ENCODE measurements at places on chromosomes 16 and 17.

GRCh38 chr17:55889271-55889670 is 138.4 kb downstream of the PCTP start:
- no peak for DNase-seq

DNA sequence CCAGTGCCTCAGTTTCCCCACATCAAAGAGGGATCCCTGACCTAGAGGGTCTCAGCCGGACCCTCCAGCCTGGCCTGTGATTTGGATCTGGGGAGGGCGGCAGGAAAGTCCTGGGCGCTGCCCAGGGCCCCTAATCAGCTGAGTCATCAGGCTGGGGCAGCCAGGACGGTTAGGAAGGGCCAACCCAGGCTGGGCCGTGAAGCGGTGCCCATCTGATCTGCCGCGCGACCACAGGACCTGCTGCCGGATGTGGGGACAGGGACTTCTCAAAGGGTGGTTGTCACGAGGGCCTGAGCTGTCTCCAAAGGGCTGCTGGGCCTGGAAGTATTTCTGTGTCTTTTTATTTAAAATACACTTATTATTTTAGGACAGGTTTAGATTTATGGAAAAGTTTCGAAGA is 4.4 kb downstream of the TPSAB1 start:
- no peak for DNase-seq

- no peak for DNase-seq
These were observed 11.9 kb downstream of the TBX2 start for GRCh38 chr17:61411261-61412142.

GRCh38 chr17:78313735-78314648 is 45.9 kb downstream of the SOCS3 start:
- DNase-seq, result peak; percentile 72

DNA sequence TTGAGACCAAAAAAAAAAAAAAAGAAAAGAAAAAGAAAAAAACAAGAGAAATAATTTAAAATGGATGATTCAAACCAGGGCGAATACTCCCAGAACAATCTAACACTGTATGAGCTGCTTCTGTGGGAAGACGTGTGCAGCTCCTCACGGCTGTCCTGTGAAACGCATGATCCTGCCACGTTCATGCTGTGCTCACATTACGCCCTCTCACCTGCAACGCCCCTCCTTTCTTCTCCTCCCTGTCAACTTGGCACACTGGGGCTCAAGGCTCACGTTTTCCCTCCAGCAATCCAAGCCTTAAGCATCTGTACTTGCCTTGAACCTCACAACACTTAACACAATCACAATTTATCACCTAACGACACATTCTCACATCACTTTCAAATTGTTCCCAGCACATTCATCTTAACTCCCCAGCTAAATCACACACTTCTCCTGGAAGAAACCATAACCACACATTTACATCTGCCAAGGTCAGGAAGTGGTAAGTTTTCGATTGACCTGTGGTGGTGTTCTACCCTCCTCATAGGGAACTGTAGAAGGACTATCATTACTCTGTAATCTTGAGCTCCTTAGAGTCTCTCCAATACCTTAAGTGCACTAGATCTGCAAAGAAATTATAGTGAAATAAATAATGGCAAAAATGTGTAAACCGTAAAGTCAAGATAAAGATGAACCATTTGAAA is 29.1 kb downstream of the MBTPS1 start:
- DNase-seq, result no peak

- DNase-seq, result no peak
These were observed 9.0 kb downstream of the NTAN1 start for GRCh38 chr16:15046692-15047376.

DNA sequence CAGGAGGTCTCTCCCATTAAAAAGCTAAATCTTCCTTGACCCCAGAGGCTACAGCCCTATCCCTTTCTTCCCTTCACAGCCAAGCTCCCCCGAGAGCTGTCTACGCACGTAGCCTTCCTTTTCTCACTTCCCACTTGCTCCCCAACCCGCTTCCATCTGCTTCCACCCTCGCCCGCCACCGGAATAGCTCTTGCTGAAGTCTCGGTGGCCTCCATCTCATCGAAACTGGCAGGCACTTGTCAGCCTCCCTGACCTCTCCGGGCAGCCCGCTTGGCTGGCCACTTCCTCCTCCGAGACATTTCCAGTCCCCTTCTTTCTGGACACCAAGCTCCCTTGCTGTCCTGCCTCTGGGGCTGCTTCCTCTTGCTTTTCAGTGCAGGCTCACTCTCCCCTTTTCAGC is 10.7 kb upstream of the EPOP start:
- no peak for DNase-seq

DNA sequence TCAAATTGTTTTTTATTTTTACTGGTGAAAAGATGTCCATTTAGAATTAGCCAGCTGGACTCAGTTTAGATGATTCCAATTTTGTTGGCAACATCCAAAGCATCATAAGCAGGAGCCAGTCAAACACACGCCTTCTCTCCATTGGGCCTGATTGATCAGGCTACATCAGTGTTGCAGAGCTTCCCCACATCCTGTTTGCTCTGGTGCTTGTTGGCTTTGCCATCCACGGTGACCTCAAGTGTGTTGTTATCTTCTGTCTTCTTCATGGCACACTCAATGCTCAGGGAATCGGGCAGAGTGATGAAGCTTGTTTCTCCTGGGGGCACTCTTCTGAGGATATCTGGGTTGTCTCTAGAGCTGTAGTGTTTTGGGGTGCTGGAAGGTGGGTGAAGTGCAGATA is 6.3 kb upstream of the NETO2 start:
- DNase-seq, result no peak

DNA sequence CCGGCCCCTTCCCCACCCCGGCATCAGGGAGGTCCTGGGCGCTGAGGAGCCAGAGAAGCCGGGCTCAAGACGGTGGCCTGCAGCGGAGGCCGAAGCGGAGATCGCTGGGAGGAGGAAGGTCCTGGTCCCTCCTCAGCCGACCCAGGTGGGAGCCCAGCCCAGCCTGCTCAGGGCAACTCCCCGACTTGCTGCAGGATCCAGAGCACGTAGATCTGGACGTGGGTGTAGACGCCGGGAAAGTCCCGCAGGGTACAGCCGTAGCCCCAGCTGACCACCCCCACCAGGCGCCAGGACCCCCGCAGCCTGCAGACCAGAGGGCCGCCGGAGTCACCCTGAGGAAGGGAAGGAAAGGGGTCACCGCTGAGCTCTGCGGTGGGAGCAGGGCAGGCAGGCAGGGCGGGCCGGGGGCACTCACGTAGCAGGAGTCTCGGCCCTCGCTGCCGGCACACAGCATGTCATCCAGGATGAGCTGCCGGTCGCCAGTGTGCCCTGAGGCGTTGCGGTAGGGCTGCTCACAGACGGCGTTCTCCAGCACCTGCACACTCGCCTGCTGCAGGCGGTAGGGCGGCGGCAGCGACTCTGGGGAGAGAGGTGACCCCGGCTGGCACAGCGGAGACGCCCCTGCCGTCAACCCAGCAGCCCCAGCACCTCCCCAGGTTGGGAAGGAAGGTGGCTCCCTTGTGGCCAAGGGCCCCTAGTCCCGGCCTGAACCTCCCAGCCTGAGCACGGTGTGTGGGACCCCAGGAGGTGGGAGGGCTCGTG is 5.4 kb downstream of the TPSD1 start:
- no peak for DNase-seq

DNA sequence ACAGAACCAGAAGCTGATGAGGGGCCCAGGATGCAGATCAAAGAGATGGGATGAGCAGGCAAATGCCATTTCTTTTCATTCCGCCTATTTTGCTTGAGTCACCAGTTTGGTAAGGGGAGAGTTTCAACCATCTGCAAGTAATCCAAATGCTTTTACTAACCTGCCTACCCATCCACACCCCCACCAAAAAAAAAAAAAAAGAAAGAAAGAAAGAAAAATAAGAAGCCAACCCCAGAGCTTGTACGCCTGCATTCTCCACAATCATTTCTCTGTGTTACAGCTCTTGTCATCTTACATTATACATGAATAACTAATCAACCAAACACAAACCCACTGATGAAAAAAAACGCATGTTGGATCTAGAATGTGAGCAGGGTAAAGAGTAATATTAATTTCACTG is 15.7 kb upstream of the MSI2 start:
- no peak for DNase-seq

DNA sequence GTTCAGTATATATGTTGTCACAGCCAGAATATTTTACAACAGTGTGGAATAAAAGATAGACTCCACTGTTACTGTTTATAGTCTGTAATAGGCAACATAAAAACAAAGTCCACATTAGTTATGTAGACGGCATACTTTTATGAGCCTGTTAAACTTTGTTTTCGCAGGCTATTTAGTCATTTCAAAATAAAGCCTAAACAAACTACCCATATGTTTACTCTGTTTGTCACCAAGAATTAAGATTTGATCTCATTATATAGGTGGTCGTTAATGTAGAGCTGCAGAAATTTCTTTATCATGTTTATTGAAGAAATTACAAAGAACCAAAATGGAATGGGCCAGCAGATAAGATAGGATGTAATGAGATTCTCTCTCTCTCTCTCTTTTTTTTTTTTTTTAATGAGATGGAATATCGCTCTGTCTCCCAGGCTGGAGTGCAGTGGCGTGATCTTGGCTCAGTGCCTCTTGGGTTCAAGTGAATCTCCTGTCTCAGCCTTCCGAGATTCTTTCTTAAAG is 943.8 kb upstream of the SOX9 start:
- no peak for DNase-seq

- peak; percentile 54 for DNase-seq
These were observed 1.2 kb upstream of the TLCD3B start for GRCh38 chr16:30032083-30032819.

DNA sequence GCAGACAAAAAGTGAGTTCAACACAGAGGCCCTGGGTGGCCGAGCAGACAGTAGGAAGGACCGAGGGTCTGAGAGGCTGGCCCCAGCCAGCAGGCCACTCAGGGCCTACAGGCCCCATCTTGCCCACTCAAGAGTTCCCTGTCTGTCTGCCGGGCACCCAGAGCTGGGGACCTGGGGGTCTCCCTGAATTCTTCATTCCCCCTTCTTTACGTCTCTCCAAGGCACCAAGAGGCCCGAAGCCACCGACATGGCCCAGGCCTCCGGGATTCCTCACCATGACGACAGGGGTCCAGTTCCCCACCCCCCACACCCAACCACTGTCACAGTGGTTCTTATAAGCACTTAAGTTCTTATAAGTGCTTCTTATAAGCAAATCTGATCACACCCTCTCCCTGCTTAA is 49.2 kb downstream of the NOS2 start:
- no peak for DNase-seq

- DNase-seq, result no peak
These were observed 15.2 kb downstream of the IL4R start for GRCh38 chr16:27328937-27329336.

DNA sequence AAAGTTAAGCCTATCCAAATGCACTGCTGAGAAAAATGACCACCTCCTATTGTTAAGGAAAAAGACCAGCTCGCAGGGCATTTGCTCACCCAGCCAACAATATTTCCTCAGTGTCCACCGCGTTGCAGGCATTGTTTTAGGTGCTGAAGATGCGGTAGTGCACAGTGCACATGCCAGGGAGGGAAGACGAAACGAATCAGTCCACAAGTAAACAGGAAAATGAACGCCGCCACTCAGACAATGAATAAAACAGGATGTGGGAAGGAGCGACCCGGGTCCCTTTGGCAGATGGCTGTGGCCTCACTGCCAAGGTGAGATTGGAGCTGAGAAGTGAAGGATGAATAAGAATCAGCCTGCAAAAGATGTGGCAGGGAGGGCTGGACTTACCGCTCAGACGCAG is 249.2 kb downstream of the FOXL1 start:
- DNase-seq, result no peak

GRCh38 chr16:2475413-2476344 is 752 bp downstream of the TBC1D24 start:
- DNase-seq, result peak; percentile 24

DNA sequence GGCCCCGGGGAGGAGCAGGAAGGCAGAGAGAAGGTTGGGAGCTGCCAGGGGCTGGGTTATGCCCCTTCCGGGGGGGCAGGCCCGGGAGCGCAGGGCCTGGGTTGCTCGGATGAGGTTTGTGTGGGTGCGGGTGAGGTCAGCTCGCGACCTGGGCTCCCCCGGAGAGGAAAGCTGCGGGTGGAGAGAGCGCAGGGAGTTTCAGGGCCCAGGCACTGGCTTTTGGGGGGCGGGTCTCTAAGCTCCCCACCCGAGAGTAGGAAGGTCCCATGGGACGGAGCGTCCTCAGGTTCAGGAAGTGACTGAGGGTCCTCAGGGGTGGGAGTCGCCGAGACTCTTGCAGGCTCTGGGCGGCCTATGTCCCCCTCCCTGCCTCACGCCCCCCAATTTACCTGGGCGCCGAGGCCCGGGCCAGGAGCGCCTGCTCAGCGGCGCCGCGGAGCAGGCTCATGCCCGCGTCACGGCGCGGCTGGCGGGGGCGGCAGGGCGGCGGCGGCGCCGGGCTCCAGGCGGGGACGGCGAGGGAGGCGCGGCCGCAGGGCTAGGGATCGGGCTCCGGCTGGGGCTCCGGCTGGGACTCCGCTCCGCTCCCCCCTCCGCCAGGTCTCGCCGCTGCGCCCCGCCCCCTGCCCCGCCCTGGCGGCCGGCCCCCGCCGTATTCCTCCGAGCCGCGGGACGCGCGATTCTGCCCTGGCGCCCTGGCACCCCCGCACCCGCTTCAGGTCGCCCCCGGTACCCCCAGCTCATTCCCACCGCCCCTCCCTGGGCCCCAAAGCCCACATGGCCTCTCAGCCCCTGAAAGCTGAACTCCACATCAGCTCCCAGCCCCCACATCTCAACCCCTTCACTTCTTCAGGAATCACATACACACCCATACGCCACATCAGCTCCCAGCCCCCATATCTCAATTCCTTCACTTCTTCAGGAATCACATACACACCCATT is at the start of gene DOK4:
TSS of gene DOK4 (minus strand) at position 578 of the 942 bp plus-strand sequence. CDS start 6,986 bp downstream, outside the sequence.
- peak; percentile 60 for DNase-seq

DNA sequence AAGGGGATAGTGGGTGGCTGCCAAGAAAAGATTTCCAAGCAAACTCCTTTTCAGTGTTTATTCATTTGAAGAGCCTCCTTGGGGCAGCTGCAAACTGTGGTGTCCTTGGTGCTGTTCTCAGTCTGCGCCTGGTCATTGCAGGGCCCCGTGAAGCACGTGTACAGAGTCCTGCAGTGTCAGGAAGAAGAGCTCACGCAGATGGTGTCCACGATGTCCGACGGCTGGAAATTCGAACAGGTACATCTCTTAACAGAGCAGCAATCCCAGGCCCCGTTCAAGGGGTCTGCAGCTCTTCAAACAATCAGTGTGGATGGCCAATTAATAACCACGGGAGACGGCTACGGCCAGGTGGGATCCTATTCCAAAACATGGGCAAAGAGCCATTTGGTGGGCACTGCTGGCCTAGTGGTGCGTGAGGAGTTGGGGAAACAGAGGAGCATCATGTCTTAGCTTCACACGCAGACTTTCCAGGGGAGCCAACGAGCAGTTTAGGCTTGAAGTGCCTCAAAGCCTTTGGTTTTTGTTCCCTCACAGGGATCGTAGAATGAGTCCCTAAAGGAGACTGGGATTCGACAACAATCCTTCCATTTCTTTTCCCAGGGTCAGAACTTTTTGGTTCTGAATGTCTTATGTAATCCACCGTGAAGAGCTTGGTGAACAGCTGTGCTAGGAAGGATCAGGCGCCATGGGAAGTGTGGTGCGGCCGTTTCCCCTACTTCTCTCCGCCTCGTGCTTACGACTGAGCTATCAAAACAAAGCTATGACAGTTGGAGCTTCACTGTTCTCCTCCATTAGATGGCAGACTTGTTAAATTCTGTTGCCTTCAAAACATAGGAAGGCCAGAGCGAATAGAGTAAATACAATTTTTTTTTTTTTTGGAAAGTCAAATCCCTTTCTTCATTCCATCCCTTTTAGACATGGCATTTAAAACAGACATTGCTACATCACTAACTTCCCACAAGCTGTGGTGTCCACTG is 12.6 kb downstream of the KCTD2 start:
- no peak for DNase-seq

Measured in stimulated activated CD4-positive, alpha-beta T cell treated with anti-CD3 and anti-CD28 coated beads, Interleukin-12 subunit alpha, Interleukin-12 subunit beta, amount 100 ng/mL, for 24 hours (primary cell).